ENCODE measurements at places on chromosomes 4 and X.

- DNase-seq, result no peak
Observed at GRCh38 chr4:13840502-13841190, 213.1 kb upstream of the BOD1L1 start.

DNA sequence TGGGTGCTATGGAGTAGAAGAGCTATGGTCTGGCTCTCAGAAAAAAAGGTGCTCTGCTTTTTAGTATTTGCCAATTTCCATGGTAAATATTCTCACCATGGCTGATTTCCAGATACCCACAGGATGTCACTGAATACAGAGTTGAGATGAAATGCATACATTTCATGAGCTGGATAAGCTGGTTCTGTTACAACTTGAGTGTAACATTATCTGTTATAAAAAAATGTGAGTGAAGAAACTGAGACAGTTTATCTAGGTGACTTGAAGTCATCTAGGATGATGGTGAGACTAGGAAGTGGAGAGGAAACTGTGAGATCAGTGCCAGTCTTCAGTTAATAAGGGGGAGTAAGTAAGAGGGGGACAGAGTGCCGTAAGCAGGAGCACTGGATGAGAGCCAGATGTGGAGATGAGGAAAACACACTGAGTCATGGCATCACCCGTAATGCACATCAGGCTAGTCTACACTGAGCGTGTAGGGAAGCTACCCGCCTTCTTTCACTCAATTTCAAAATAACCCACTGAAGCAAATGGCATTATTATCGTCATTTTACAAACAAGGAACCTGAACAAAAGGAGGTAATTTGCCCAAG lies 5.0 kb downstream of the HPSE start:
- DNase-seq, result no peak

DNA sequence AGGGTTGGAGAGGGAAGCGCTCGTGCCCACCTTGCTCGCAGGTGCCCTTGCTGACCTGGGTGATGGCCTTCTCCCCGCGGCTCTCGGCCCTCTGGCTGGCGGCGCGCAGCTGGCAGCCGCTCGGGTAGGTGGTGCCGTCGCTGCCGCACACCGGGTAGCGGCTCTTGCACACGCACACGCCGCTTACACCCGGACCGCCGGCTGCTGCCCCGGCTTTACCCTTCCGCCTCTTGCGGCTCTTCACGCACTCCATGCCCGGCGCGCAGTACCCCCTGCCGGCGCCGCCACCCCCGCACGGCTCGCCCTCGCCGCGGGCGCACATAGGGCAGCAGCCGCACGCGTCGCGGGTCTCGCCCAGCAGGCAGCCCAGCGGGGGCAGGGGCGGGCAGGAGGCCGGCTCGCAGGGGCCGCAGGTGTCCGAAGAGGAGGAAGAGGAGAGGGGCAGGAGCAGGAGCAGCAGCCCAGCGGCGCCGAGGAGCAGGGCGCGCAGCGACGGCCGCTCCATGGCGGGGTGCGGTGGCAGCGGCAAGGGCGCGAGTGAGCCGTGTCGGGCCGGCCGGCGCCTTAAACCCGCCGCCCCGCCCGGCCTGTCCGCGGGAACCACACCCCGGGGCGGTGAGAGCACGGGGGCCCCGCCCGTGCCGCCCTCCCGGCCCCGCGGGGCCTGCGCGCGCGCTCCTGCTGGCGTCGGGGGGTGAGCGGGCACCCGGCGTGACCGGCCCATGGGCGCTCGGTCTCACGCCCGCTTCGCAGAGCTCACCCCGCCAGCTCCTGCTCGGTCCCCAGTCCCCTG lies at the start of gene IGFBP7:
IGFBP7 (minus strand) TSS at position 539 of the 793 bp plus-strand sequence; CDS start at position 505, 34 bp downstream.
- DNase-seq, result no peak

GRCh38 chr4:182137343-182137742 lies 105.9 kb upstream of the TENM3 start:
- DNase-seq, result no peak

DNA sequence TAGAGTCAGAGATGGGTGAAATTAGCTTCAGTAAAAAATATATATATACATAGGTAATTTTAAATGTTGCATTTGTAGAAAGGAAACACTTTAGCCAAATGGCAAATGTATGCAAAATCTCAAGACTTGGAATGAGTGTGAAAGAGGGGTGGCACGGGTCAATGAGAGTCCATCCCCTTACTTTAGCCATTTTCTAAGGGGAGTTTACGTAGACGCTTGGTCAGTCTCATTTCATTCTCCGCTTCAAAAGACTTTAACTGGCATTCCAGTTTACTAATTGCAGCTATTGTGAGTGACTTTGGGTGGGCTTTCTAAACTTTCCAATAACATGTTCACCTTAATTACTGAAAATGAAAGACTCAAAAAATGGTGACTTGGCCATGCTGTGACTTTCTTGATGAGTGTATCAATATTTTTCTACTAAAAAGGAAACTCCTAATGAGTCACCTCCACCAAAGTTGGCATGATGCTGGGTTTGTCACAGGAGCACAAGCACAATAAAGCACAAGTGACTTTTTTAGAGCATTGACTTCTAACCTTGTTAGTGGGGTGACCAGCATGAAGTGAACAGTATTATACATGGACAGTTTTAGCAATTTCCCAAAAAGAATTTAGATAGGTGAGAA lies 356.0 kb upstream of the RASGEF1B start:
- no peak for DNase-seq

GRCh38 chrX:45766981-45767501 lies 566.4 kb upstream of the DIPK2B start:
- peak; percentile 46 for DNase-seq

- no peak for DNase-seq
Observed at GRCh38 chr4:12137575-12137974, 708.9 kb upstream of the HS3ST1 start.

GRCh38 chrX:29699239-29699638 lies 516.1 kb upstream of the MAGEB2 start:
- DNase-seq, result no peak

GRCh38 chrX:109362101-109362500 lies 119.8 kb downstream of the GUCY2F start:
- no peak for DNase-seq

DNA sequence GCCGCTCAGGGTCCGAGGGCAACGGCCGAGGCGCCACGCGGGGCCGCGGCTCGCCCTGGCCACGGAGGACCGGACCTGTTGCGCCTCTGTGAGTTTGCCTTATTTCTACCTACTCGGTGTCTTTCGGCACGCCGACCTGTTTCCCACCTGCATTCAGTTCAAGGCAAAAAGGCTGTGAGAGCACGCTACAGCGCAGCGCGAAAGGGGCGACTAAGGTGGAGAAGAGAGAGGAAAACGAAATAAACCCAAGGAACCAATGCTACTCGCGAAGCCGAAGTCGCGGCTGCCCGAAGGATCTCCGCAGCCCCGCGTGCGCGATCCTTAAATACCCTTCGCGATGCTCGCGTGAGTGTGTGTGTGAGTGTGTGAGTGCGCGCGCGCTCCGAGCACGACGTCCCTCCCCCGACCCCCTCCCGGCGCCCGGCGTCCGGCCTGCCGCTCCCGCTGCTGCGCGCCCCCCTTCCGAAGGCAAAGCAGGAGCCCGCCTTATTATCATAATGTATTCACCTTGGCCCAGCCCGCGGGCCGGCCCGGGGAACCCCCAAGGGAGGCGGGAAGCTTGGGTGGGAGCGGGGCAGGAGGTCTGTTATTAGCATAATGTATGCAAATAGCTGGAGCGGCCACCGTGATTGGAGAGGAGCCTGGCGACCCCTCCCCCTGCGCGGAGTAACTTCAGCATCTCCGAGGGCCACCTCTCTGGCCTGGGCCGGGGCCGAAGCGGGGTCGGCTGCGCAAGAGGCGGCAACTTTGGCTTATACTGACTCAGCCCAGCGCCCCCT lies at the start of gene COL25A1:
COL25A1 (minus strand) TSS at position 298 of the 779 bp plus-strand sequence.
- DNase-seq, result peak; percentile 63

DNA sequence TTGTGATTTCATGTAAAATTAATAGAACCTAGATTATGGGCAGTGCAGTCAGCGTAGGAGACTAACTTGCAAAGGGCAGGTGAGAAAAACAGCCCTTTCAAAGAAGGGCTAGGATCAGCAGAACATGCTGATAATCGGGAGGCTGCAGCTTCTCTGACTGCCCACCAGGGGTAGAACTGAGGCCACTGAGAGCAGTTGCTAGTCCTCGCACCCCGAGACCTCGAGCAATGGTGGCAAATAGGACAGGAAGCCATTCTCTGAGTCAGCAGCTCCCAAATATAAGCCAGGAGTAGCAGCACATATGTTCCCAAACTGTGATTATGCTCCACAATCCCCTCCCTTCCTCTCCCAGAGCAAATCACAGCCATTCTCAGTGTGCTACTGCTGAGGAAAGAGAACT lies 186.5 kb downstream of the MSL3 start:
- peak; percentile 11 for DNase-seq

- DNase-seq, result no peak
Observed at GRCh38 chr4:118947095-118947494, 58.4 kb downstream of the SYNPO2 start.

DNA sequence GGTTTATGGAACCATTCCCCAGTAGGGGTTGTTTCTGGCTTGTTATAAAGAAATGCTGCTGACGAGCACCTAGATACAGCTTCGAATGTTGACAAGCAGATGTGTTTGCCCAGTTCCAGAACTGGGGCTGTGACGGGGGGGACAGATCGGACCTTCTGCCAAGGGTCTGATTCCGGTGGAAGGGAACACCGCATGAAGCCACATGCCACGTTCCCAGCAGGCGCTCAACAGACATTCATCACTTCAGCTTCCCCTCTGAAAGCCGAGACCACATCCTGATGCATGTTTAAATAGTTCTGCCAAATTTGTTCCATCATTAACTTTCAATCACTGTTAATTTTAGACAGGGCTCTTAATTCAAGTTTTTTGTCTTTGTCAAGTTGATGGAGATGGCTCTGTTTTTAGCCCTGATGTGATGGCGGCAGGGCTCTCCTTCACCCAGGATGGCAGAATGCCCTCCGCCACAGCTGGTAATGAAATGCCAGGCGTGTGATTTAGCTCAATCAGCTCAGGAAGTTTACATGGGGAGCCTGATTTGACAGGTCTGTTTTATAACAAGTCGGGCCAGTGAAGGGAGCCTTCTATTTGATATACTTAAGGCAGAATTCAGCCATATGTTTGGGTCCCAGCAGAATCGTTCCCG lies 57.4 kb downstream of the PSAPL1 start:
- no peak for DNase-seq

DNA sequence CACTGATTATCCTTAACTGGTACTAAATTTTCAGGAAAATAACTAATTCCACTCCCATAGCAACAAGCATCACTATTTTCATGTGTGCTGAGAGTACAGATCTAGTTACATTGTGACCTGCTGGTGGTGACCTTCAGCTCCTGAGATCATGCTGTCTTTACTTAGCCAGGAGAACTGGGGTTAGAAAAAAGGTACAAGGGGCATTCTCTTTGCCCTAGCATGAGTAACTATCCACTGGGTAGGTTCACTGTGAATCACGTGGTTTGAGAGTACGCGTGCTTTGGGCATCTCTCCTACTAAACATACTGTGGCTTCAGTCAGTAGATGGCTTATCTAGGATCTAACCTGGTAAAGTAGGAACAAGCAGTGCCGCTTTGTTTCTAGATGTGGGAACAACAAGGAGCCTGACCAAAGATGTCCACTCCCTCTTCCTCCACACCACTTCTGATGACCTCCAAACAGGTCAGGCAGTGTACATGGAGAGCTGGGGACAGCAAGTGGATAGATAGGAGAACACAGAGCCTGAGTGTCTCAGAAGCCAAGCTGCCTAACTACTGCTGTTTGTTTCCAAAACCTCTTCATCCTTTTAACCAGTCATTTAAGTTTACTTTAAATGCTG lies 90.2 kb downstream of the CBR4 start:
- DNase-seq, result no peak

DNA sequence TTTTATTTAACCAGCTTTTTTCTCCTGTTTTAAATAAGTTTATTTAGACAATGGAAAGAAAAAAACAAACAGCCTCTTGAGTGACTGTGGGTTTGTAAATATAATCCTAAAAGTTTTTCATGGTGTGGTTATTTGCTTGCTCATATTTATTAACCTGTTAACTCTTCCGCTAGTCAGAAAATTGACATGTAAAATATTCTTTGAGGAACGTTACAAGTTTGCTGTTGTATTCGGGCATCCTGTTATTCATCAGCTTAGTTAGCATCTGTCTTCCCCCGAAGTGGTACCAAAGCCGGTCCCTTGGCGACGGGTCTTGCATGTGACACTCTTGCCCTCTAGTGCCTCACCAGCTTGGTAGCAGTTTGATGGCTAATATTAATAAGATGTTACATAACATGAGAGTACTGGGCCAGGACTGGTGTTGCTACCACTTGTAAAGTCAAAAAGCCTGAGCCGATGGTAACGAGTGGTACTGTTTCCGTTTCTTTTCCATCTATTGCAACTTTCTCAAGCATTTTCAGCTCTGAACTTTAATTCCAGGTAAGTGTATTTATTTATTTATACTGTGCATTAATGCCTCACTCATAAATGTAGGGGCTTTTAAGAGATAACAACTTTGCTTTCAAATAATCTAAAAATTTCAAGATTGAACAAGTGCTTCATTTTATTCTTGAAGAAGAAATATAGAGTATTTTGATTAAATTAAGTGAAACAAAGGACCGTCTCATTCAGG lies at the start of gene NDST3:
NDST3 (plus strand) TSS at position 434 of the 733 bp plus-strand sequence. CDS start 19,425 bp downstream, outside the sequence.
- DNase-seq, result peak; percentile 62

DNA sequence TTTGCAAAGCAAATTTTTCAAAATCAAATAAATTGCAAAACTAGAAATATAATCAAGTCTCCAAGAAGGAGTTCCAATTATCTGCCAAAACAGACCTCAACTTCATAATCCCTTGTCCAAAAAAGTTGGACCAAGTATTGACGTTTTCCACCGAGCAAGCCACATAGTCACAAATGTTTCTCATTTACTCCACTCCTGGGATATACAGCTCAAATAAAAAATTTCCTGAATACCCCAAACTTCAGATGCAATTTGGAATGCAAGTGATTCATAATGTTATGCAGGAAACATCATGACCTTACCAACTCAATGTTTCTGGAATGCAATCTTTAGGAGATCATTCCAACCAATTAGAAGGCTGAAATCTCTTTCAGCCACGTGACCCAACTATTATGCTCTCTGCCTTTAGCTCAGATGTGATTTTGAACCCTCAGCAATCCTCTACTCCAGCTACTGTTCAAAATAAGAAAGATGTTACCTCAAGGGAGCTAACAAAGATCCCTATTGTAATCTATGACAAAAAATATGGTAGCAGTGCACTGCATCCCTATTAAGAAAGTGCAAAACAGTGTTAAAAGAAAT lies 72.4 kb downstream of the PRDM5 start:
- peak; percentile 31 for DNase-seq

DNA sequence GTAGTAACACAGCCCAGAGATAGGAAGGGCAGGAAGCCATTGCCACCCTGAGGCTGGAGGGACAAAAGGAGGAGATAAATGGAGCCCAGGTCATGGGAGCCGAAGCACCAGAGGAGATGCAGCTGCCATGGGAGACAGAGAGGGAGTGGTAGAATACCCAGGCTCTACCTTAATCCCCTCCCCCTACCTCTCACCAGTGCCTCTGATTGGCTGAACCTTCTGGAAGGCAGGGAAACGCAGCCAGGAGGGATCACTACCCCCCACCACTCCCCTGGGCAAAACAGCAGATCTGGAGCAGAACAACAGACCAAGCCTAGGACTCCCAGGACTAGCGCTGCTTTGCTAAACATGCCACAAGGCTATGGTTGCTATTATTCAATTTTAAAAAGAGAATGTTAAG lies 114.2 kb downstream of the ZNF827 start:
- no peak for DNase-seq

- DNase-seq, result no peak
Observed at GRCh38 chr4:25697516-25697915, 41.9 kb downstream of the SLC34A2 start.
